ENCODE measurements at places on chromosomes 12 and 14.

DNA sequence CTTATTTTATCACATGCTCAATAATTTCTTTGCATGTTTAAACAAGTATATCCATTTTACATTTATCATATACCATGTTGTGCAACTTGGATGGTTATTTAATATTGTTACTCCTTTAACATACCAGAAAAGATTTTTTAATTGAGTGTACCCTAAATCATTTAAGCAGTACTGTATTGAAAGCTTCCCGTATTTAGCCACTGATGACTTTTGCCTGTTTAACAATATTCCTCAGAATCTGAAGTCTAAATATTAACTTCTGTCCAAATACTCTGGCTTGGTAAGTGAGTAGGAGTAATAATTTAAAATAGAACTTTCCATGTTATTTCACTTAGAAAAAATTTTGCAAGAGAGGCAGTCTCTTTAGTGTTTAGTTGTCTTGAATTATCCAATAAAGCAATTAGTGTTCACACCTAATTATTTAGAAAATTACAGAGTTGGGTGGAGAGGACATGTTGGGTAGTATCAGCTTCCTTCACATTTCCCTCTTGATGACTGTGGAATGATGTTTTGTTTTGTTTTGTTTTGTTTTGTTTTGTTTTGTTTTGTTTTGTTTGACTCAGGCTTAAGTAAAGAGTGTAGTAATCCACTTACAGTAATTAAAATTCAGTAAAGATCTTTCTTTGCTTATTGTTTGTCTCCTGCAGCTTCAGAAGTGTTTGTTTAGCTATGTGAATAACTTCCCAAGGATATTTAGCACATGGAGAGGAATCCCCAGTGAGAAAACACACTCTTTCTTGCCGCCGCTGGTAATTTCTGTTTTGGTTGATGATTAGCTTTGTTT, 59.5 kb downstream of the DAAM1 start:
- no peak for DNase-seq

DNA sequence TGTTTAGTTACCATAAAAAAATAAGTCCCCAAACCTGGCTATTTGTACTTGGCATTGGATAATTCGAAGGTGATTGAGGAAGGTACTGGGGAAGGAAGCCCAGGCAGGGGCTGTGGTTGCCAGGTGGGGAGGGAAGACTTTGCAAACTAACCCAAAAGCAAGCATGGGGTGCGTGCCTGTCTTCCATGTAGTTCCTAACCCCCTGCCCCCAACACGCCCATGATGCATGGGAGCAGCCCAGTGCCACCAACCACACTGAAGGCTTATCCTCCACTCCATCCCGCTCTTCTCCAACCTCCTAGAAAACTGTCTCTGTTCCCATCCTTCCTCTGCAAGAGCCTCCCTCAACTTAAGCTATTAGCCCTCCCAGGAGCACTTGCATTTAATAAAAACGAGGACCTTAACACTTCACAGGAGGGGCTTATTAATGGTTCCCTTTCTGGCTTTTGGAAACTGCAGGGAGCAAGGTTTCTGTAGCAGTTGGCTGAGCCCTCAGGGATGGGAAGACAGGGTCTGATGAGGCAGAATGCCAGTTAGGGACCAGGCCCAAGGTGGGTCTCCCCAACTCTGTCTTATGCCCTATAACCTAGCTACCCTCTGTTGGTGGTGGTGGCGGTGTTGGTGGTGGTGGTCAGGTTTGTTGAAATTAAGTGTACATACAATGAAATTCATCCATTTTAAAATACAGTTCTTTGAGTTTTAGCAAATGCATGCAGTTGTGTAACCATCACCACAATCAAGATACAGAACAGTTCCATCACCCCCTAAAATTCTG, 96.0 kb downstream of the ZFP36L1 start:
- no peak for DNase-seq

DNA sequence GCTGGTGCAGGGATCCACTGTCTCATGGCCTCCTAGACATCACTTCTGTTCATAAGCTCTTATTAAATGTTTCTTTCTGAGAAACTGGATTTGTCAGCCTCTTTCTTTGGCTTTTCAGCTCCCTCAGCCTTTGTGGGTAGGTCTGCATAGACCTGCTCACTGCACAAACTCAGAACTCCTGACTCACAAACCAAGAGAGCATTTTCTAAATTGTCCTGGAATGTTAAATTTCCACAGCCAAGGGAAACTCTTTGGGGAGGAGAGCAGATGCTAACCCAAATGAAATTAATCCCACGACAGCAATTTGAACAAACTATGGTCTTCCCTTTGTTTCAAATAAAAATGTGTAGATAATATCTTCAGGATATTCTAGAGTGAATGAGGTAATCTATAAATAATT, 19.5 kb upstream of the CERS5 start:
- no peak for DNase-seq

- no peak for DNase-seq
Measured at GRCh38 chr14:95041477-95042020, 115.8 kb downstream of the DICER1 start.

DNA sequence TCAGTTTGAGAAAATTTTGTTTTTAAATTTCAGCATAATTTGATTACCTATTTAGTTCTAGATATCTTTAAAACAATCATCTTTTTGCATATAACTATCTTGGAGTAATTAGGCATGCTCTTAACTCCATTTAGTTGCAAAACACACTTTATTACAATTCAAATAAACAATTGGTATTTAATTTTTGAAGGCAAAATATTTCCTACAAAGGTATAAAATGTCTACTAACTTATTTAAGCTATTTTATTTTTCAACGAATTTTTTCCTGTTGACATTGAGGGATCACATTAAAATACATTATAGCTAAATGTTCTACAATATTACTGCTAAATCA, 8.3 kb downstream of the FOXA1 start:
- no peak for DNase-seq

GRCh38 chr14:20631023-20631879, 10.2 kb downstream of the OR6S1 start:
- no peak for DNase-seq

DNA sequence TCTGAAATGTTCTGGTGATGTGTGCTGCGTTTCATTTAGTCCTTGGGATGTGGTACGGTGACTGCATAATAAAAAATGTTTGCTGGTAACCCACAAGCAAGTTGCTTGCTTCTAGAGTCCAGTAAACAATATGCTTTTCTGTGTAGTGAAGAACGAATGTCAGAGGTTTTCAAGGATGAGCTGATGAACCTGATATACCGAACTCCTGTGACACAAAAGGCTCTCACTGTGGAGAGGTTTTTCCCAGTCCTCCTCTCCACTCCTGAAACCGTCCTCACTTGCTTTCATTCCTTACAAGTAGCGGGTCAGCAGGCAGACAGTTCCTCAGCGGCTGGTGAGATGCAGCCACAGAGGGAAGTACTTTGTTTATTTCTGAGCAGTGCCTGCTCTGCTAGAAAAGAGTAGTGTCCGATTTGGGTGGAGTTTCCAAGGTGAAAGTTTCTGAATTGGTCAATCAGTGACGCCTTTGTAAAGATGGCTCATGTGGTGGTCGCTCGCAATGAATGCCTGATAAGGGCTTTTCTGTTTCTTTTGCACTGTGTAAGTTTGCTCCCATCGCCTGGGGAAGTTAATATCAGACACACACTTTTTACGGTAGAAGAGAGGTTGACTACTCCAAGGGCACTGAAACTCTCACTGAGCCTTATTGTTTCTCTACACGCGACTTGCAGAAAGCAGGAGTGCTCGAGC, 3.0 kb downstream of the ETV6 start:
- DNase-seq = no peak

GRCh38 chr12:6494968-6495367, 1.1 kb downstream of the NCAPD2 start:
- DNase-seq = no peak

Data from putamen (tissue), 1 donor.